ENCODE measurements at places on chromosomes 7 and 10.

GRCh38 chr7:151482883-151483710 lies 36.6 kb downstream of the RHEB start:
- DNase-seq: no peak

GRCh38 chr10:29951441-29951931 lies 107.9 kb downstream of the JCAD start:
- DNase-seq: no peak

- no peak for DNase-seq
These were observed 87.8 kb downstream of the ADCY1 start for GRCh38 chr7:45662018-45662417.

DNA sequence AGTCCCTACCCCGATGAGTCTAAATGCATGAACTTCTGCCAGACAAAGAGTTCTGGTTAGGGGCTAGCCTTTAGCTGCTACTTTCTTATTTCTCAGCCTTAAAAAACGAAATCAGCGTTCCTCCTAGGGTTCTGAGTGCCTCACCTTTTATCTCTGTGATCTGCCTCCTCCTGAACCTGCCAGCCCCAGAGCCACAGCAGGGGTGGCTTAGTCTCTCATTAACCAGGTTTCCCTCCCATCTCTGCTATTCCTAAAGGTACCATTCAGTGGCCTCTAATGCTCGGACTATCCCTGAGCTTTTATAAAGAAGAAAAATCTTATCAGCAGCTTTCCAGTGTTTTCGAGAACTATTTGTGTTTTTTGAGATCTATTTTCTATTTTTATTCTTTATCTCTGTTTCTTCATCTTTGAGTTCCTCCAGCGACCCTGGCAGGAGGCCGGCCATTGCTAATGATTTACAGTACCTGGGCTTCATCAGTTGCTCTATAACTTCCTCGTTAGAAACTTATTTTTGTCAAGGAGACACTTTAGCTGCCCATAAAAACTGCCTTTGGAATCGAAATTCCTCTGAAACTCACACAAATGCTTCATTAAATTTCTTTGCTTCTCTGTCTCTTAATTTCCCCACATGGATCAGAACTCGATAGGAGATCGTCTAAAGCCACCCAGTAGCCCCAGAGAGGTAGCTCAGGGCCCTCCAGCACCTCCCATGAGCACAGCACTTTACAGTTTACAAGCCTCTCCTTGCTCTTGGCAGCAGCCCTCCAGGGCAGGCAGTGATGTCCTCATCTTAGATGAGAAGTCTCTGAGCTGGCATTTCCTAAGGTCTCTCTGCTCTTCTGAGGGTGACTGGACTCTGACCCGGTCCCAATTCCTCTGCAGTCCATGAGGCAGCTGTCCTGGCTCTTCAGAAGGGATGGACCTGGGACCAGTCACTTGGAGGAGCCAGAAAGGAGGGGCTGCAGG lies 149.1 kb downstream of the EBF3 start:
- DNase-seq: no peak

- DNase-seq: no peak
These were observed 257.6 kb upstream of the NPY start for GRCh38 chr7:24026351-24026750.

GRCh38 chr7:116978006-116978405 lies 24.7 kb downstream of the ST7 start:
- DNase-seq: no peak

- no peak for DNase-seq
These were observed 226.1 kb upstream of the SHH start for GRCh38 chr7:156038345-156038744.

DNA sequence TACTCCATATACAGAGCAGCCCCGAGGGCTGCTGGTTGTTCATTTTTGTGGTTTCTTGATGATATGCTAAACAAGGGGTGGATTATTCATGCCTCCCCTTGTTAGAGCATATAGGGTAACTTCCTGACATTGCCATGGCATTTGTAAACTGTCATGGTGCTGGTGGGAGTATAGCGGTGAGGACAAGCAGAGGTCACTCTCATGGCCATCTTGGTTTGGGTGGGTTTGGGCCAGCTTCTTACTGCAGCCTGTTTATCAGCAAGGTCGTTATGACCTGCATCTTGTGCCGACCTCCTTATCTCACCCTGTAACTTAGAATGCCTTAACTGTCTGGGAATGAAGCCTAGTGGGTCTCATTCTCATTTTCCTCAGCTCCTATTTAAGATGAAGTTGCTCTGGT lies 31.3 kb downstream of the GNAT3 start:
- no peak for DNase-seq

GRCh38 chr7:83799333-83799732 lies 150.4 kb upstream of the SEMA3E start:
- DNase-seq: no peak

DNA sequence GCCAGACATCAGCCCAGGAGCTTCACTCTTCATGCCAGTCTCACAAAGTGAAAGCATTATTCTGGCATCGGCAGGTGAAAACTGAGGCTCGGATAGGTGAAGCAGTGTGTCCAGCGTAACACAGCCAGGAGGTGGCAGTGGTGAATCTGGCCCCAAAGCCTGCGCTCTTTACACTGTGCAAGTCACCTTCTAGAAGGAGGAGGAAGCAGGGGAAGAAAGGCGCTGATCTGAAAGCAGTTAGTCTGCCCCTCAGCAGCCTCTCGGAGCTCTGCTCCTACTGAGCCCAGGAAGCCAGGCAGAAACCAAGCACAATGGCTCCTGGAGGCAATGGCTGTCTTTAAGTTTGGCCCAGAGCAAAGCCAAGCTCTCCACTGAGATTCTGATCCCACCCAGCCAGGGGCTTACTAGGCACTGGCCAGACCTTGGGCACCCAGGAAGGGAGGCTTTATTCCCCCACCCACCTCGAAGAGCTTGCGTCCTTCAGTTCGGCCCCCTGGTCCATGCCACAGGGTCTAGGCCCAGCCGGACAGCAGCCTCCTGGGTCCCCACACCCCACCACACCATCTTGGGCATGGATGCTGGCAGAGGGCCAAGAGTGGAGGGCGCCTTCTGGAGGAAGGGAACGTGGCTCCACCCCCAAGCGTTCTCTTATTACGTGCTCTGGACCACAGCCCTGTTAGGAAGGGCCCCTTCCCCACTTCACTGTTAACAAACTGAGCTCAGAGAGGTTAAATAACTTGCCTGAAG lies 104.5 kb downstream of the GRID1 start:
- DNase-seq: no peak

GRCh38 chr7:129341212-129341611 lies 93.0 kb upstream of the STRIP2 start:
- no peak for DNase-seq

DNA sequence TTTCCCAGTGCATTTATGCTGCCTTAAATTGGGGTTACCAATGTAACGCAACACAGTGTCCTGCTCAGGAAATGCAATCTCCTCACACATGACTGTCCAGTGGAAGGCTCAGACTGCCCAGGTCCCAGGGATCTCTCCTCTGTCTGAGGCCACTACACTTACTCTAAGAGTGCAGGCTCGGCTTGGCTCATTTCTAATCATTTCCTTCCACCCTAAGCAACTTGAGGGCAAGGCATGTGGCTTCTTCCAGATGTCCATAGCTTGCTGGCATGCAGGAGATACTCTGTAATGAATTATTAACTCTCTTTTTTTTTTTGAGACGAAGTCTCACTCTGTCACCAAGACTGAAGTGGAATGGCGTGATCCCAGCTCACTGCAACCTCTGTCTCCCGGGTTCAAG lies 23.7 kb downstream of the PLAC9 start:
- no peak for DNase-seq

DNA sequence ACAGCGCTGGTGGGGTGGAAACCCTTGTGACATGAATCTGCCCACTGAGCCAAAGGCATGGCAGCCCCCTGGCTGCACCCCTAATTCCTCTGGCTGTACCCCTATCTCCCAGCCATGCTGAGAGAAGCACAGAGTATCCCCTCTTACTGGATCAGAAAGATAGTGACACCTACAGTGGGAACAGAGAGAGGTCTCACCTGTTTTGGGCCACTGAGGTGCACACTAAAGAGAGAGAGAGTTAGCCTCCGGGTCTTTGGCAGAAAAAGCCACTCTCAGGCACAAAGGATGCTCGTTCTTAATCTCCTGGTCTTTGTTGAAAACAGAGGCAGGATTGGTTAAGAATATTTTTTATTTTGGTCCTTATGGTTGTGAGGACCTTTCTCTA lies 11.3 kb downstream of the TSPAN14 start:
- DNase-seq: no peak

GRCh38 chr10:129759214-129760002 lies 204.7 kb downstream of the EBF3 start:
- no peak for DNase-seq

DNA sequence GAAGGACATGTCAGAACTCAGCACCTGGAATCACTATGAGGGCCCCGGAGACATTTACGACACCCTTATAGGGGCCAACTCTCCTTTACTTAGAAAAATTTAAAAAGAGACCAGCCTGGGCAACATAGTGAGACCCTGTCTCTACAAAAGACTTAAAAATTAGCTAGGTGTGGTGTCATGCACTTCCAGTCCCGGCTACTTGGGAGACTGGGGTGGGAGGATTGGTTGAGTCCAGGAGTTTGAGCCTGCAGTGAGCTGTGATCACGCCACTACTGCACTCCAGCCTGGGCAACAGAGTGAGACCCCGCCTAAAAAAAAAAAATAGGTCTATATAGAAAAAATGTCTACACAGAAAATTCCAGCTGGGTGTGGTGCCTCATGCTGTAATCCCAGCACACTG lies 7.5 kb upstream of the CYTH3 start:
- DNase-seq: no peak

DNA sequence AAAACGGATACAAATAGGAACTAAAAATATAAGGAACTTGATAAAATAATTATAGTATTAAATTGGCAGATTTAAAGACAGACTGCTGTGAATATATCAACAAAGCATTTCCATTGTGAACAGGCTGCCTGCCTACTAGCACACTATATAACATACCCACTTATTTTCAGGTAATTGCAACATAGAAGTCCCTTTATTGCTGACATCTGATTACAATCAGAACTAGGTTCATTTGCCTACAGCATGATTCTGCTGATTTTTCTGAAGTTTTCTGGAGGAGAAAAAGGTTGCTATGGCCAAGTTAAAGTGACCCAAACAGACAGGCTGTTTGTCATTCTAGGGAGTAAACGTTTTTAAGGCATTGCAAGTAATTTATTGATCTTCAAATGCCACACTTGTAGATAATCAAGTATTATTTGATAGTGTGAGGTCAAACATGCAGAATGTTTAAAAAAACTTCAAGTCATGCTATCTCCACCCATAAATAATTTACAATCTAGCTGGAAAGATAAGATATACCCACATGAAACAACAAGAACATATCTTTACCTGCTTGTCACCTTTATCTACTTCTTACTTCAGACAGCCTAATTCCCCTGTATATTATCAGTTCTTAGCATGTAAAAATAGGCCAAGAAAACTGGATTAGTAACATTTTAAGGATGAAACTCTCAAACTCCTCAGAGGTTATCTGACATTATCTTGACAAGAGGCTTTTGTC lies 40.5 kb downstream of the MTPN start:
- DNase-seq: no peak

- no peak for DNase-seq
These were observed 127.9 kb upstream of the SLC13A1 start for GRCh38 chr7:123327661-123328060.

Data from stimulated activated CD8-positive, alpha-beta memory T cell treated with anti-CD3 and anti-CD28 coated beads, Interleukin-12 subunit alpha, Interleukin-12 subunit beta, amount 100 ng/mL, for 4 hours (primary cell).